Right renal pelvis (tissue), 4 donors: ENCODE measurements at places on chromosomes 3 and 15. TPM values are rescaled to one million over a fixed set of nuclear protein-coding genes. Genes with fewer than 3 reads are reported as not detected.

- no peak for DNase-seq
These were observed 619.2 kb downstream of the DIPK2A start for GRCh38 chr3:144590854-144591253.

GRCh38 chr3:151609491-151609890 is 124.2 kb upstream of the AADACL2 start:
- no peak for DNase-seq

DNA sequence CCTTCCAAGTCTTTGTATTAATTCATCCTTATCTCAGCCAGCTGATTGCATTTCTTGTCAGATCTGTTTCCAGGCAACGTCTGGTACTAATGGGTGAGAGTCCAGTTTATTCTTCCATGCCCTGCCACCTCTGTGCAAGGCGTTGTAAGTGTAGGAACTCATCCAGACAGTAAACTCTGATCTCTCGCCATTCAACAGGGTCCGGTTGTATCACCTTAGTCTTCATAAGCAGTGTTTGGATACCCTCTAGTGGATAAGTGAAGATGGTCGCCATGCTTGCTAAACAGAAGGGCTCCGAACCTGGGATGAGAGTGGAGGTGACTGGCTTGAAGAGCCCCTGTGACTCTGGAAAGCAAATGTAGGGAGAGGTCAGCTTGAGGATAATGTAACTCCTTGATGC is 51.6 kb upstream of the CMTM7 start:
- DNase-seq = peak; percentile 34

DNA sequence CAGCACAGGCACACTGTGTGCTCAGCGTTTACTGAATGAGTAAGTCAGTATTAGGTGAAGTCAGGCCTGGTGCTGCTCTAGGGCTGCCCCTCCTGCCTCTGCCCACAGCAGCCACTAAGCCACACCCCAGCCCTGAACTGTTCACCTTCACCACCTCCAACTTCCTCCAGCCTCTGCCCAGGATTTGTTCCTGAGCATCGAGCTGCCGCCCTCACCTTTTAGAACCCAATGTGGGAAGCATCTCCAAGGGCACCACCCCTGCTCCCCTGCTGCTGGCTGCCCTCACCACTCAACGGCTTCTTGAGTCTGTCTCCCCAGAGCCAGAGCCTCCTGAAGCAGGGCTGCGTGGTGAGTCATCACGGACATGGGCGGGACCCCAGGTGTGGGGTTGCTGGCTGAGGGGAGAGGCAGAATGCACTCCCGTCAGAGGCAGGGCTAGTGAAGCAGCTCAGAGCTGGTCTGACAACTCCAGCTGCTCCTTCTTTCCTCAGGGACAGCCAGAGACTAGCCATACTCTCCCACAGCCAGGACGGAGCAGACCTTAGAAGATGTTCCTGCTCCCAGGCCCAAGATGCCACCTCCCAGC is 5.8 kb downstream of the HYAL2 start:
- DNase-seq = no peak

DNA sequence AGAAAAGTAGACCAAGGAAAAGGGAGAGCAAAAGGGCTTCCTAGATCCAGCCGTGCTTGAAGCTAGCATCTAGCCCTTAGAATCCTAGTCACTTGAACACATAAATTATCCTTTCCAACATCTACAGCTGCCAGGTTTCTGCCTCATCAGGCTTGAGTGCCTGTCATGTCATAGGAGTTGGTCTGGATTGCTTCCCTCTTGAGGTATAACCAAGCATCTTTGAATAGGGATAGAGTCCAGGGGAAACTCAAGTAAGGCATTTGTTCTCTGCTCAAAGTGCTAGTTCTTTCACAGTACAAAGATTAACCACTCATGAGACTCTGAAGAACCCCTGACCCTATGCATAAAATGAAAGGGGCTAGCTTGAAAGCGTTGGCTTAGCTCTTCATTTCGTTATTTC is 72.3 kb downstream of the SLCO3A1 start:
- no peak for DNase-seq

TFRC gene
- polyA plus RNA-seq = 57.4 TPM

- no peak for DNase-seq
These were observed 2.3 kb upstream of the GFM1 start for GRCh38 chr3:158642005-158642404.

- no peak for DNase-seq
These were observed 235.0 kb downstream of the ADAMTS17 start for GRCh38 chr15:100106732-100107131.

MFGE8 gene
- 100 TPM for polyA plus RNA-seq

DNA sequence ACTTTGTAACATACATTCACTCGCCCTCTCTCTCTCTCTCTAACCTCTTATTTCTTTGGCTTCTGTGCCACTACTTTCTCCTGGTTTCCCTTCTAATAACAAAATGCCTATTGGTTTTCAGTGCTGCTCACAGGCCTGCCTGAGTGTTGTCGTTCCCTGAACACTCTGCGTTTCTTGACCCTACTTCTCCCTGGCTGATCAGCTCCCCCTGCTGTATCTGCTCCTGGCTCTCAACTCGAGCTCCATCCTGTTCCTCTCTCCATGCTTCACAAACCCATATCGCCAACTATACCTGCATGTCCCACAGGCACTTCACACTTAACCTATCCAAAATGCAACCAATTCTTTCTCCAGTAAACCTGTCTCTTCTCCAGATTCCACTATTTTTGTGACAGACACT is 111.4 kb downstream of the OPA1 start:
- DNase-seq = no peak

PLSCR2 gene
- 1.5 TPM for polyA plus RNA-seq

- DNase-seq = no peak
These were observed 151.8 kb downstream of the MYRIP start for GRCh38 chr3:39961230-39961629.
